ENCODE measurements at places on chromosomes 4 and X.

GRCh38 chr4:77021614-77022089, 54.1 kb downstream of the CCNI start:
- DNase-seq: no peak

DNA sequence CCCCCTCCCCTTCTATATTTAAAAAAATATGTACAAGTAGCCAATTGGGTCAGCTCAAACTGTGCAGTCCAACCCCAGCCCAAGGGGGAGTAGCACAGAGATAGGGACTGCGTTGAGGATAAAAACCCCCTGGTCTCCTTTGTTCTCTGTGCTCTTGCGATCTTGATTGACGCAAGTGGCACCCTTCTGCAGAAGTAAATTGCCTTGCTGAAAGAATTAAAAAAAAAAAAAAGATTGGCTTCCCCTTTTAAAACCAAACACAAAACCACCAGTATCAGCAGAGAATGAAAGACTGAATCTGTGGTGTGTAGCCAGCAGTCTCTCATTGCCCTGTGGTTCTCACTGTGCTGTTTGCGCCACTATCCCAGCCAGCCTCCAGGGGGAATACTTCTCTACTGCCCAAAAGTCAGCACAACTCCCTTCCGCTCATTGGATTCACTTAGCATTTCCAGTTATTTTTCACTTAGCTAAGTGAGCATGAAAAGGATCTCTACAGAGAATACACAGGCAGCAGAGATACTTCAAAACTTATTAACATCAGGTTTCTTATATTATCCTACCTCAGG, 29.7 kb downstream of the MANBA start:
- no peak for DNase-seq

- peak; percentile 63 for DNase-seq
Observed at GRCh38 chrX:150362599-150363481, at the start of gene MAMLD1. Gene MAMLD1, plus strand, starts transcription at chrX:150363317. Its CDS starts 82,200 bp downstream, at chrX:150445517.

- no peak for DNase-seq
Observed at GRCh38 chr4:58739275-58739674, 1629.1 kb upstream of the IGFBP7 start.

DNA sequence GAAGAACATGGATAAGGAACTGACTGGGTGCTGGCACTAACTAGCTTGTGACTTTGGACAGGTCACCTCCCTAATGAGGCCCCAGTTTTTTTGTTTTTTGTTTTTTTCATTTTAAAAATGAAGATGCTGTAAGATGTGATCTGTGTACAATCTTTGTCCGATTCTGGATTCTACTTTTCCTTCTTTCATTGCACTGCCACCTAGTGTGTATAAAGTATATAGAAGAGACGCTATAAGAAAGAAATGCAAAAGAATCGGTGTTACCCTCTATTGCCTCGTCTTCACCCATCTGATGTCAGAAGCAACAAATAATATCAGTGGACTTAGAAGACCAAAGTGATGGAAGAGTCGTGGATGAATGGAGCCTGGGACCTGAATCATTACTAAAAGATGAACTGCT, 58.6 kb upstream of the P2RY10 start:
- no peak for DNase-seq

GRCh38 chrX:41334363-41335197, 618 bp downstream of the DDX3X start:
- DNase-seq: peak; percentile 65

GRCh38 chr4:54157606-54158005, 57.6 kb downstream of the GSX2 start:
- no peak for DNase-seq

DNA sequence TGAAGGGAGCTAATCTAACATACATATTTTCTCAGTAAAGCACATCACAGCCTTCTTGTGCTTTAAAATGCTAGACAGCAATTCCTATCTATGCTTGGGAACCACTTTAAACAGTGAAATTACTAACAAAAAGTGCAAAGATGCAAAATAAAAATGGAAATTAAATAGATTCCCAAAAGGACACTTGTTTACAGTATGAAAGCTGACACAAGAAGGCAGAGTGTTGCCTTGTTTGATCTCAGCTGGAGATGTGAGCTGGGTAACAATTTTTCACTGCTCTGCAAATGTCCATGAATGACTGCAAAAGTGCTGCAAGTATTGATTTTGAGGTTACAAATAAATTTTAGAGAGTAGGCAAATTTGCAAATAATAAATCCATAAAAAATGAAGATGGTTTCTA, 22.3 kb downstream of the GRIA2 start:
- no peak for DNase-seq

- no peak for DNase-seq
Observed at GRCh38 chrX:11750046-11750445, 8.0 kb upstream of the MSL3 start.

GRCh38 chr4:835148-836002, 9.4 kb upstream of the CPLX1 start:
- no peak for DNase-seq

- no peak for DNase-seq
Observed at GRCh38 chr4:163172647-163173046, 6.0 kb upstream of the NAF1 start.

DNA sequence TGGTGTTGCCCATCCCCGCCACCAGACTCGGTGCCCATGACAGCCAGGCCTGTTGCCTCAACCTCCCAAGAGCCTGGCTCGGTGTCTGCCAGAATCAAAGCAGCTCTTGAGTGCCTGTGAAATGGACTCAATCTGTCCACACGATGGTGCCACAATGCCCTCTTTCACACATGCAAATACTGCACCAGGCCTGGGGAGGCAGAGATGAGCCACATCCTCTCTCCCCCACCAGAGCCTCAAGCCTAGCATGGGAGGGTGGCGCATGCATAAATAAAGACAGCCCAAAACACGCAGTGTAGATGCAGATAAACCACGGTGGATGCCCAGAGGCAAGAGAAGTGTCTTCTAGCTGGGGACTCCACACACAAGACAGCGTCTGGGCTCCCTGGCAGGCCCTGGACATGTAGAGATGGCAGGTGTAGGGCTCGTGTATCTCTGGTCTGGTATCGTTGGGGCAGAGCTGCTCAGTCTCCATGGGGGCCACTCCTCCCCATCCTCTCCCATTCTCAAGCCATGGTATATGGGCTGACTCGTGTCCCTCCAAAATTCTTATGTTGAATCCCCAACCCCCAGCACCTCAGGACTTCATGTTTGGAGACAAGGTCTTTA, 65.6 kb downstream of the JAKMIP1 start:
- DNase-seq: peak; percentile 45

- DNase-seq: no peak
Observed at GRCh38 chr4:8656711-8657380, 64.3 kb downstream of the CPZ start.

DNA sequence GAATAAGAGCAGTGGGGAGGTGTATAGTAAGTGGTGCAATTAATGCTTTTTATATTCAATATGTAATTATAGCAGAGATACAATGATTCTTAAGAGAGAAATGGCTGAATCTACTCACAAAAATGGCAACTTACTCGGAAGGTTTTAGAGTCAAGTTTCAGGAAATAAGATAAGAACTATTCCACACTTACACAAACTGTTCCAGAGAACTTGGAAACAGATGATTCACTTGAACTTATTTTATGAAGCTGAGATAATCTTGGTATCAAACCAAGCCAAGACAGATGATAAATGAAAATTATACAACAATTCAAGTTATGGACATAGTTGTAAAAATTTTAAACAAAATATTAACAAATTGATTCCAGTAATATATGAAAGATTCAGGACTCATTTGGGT, 311.3 kb upstream of the HS3ST1 start:
- DNase-seq: no peak

DNA sequence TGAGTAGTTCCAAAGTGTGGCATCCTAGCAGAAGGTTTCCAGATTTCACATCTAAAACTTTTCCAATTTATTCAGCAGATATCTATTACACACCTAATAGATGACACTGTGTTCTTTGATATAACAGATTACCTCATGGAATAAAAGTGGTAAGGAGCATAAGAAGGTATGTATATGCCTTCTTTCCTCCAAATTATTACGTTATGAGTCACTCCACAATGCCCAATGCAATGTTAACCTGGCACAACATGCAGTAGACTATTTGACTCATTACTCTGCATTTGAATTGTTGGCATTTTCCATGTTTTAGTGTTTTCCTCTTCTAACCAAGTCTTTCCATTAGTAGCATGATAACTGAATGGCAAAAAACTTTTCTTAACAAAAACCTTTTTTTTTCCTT, 383.6 kb downstream of the ADGRL3 start:
- peak; percentile 33 for DNase-seq

- DNase-seq: no peak
Observed at GRCh38 chrX:94743478-94743877, 1069.5 kb downstream of the FAM133A start.

DNA sequence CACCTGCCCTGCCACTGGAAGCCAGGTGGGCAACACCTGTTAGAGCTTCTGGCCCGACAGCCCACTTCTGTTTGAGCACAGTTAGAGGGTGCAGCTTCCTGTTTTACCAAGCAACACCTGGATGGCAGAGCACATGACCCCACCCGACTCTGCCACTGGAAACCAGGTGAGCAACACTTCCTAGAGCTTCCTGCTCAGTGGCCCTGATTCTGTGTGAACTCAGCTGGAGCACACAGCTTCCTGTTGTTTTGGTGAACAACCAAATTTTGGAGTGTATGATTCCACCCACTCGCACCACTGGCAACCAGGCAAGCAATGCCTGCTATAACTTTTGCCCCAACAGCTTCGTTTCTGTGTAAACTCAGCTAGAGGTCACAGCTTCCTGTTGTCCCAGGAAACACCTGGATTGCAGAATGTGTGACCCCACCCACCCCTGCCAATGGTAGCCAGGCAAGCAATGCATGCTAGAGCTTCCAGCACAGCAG, 163.8 kb upstream of the KLF8 start:
- DNase-seq: no peak

- no peak for DNase-seq
Observed at GRCh38 chrX:154728431-154729190, 22.3 kb downstream of the GAB3 start.

DNA sequence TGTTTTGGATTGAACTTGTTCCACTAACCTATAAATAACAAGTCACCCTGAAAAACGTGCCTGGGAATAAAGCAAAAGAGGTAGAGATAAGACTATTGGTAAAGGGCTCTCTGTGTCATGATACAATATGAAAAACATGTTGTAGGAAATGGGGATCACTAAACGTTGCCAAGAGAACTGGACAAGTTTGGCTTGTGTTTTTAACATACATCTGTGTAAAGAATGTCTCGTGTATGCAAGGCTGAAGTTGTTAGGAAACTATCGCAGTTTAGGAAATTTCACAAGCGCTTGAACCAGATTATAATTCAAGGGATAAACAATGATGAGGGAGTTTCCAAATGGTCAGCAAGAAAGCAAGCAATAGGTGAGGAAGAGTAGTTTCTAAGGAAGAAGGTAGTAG, 655.8 kb downstream of the PCDH7 start:
- DNase-seq: no peak

GRCh38 chr4:115575851-115576250, 462.4 kb upstream of the NDST4 start:
- DNase-seq: no peak

- DNase-seq: no peak
Observed at GRCh38 chrX:107541244-107541643, 87.1 kb upstream of the PRPS1 start.

DNA sequence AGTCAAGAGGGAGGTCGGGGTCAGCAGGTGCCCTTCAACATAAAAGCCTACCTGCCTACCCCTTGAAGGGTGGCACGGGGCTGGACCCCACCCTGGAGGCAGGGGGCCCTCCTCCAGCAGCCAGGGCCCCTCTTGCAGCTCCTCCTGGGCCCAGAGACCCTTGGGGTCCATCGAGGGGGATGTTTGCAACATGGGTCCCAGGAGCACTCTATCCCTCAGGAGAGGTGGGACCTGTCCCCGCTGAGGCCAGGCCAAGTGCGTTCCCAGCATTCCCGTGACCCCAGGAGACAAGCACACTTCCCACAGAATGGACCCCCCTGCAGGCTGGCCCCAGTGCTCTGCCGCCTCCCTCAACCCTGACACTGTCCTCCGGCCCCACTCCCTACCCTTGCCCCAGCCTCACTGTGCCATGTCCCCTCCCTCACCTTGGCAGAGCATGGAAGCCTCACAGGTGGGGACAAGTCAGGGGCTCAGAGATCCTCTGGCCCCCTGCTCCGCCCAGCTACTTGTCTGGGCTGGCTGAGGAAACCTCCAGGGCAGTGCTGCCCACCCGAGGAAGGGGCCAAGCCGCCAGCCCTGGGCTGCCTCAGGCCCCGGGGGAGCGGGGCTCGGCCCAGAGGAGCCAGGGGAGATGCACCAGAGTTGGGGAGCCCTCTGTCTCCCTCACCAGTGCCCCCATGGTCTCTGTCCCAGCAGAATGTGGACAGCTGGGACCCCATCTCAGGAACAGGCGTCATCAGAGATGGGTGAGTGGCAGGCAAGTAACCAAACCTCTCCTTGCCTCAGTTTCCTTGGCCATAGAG, 2.2 kb downstream of the MXD4 start:
- no peak for DNase-seq
